ENCODE measurements at places on chromosomes 12 and 14.

GRCh38 chr12:117872546-117873169, 96.1 kb downstream of the KSR2 start:
- H3K27ac ChIP-seq: no peak overlapping the region
- peaks cover 14% of the 10 kb centered on the region for H3K27me3 ChIP-seq
- H3K36me3 ChIP-seq: no peaks in the 10 kb centered on the region
- no peak for DNase-seq
- H3K4me1 ChIP-seq: no peaks in the 10 kb centered on the region

DNA sequence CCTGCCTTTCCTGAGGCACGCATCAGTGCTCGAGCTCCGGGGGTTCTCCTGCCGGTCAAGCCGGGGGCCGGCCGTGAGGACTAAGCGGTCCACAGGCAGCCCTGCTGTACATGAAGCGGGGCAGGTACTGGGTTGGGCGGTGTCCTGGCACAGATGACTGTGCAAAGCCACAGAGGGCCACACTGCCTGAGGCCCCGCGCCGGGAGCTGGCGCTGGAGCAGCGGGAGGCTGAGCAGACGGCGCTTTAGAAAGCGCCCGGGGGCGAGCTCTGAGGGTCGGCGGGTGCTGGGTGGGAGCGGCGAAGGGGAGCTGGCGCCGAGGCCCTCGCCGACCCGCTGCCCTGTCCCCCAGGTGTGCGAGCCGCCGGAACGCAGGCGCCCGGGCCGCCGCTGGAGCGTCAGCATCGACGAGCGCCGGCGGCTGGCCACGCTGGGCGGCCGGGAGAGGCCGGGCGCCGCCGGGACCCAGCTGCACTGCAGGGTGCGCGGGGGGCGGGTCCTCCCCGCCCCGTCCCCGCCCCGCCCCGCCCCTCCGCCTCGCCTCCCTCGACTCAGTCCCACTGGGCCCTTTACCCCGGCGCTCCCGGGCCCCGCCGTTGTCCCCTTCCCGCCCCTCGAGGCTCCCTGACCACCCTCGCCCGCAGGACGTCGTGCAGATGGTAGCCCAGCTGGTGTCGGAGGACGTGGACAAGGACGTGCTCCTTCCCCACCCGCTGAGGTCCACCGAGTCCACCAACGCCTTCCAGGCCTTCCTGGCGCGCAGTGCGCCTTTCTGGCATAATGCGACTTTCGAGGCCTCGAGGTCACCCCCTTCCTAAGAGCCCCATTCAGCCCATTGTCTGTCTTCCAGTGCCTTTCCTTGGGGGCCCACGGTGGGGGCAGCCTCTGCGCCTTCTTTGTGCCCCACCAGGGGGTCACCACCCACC, 8.3 kb upstream of the MTA1 start:
- peak overlapping the region; percentile 17 for H3K4me3 ChIP-seq
- H3K27ac ChIP-seq: no peak overlapping the region

- no peak for DNase-seq
- no peaks in the 10 kb centered on the region for H3K4me1 ChIP-seq
- H3K27ac ChIP-seq: no peak overlapping the region
- no peaks in the 10 kb centered on the region for H3K27me3 ChIP-seq
- no peaks in the 10 kb centered on the region for H3K36me3 ChIP-seq
Observed at GRCh38 chr12:94172031-94172430, 23.7 kb downstream of the PLXNC1 start.

DNA sequence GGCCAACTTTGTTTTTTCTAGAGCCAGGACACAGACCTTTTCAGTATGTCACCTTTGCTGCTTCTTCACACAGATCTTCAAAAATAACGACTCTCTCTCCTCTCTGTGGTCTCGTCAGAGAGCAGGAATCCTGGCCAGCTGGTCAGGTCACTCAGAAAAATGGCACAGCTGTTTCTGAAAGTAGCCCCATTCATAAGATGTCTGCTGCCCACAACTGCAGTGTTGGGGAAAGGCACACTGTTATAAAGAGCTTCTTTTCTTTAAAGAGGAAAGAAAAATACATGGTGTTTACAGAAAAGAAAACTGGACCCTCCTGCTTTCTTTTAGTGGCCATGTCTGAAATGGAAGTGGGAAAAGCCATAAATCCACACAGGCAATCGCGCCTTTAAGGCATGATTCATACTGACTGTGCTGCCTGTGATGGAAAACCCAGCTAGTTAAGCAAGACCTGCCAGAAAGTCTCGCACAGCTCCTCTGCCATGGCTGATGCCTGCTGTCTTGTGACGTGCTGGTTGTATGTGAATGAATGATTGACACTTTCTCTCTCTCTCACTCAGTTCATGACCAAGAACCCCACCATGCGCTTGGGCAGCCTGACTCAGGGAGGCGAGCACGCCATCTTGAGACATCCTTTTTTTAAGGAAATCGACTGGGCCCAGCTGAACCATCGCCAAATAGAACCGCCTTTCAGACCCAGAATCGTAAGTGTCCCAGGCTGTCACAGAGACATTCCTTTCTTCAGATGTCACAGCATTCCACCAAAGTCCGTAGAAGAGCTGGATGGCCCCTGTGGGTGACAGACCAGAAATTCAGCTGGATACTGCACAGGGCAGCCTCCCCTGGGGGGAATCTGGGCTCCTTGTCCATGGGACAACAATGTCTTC, 147.9 kb upstream of the HIF1A start:
- peaks cover 50% of the 10 kb centered on the region for H3K4me1 ChIP-seq
- H3K27me3 ChIP-seq: no peaks in the 10 kb centered on the region
- DNase-seq: peak; percentile 61
- H3K36me3 ChIP-seq: no peaks in the 10 kb centered on the region
- no peak overlapping the region for H3K4me3 ChIP-seq

- H3K27me3 ChIP-seq: no peaks in the 10 kb centered on the region
- no peaks in the 10 kb centered on the region for H3K36me3 ChIP-seq
- peak; percentile 92 for DNase-seq
- H3K4me1 ChIP-seq: peaks cover 4% of the 10 kb centered on the region
Observed at GRCh38 chr12:106303202-106303820, 778 bp downstream of the TCP11L2 start.

DNA sequence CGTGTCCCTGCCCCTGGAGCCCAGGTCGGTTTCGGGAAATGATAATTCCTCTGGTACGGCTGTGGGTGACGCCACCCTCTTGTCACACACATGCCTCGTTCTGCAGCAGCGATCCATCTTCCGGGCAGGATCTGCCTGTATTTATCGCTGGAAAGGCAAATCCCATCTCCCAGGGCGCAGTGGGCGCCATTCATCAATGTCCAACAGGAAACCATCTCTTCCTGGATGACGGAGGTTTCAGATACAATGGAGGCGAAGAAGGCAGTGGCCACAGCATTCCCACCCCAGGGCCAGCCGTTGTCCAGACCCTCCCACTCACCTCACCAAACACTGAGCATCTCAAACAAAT, 74.2 kb downstream of the NOC4L start:
- H3K4me3 ChIP-seq: no peak overlapping the region
- peaks cover 44% of the 10 kb centered on the region for H3K27me3 ChIP-seq
- no peak for DNase-seq
- H3K4me1 ChIP-seq: no peaks in the 10 kb centered on the region
- H3K27ac ChIP-seq: no peak overlapping the region
- H3K36me3 ChIP-seq: no peaks in the 10 kb centered on the region

GRCh38 chr12:32644431-32644830, 34.7 kb upstream of the DNM1L start:
- H3K27me3 ChIP-seq: no peaks in the 10 kb centered on the region
- H3K4me1 ChIP-seq: peaks cover 5% of the 10 kb centered on the region
- H3K4me3 ChIP-seq: no peak overlapping the region
- H3K27ac ChIP-seq: no peak overlapping the region
- H3K36me3 ChIP-seq: peaks cover 26% of the 10 kb centered on the region

GRCh38 chr14:50087341-50088116, 28.8 kb downstream of the VCPKMT start:
- H3K27ac ChIP-seq: no peak overlapping the region
- no peak for DNase-seq
- H3K36me3 ChIP-seq: no peaks in the 10 kb centered on the region
- no peaks in the 10 kb centered on the region for H3K4me1 ChIP-seq

DNA sequence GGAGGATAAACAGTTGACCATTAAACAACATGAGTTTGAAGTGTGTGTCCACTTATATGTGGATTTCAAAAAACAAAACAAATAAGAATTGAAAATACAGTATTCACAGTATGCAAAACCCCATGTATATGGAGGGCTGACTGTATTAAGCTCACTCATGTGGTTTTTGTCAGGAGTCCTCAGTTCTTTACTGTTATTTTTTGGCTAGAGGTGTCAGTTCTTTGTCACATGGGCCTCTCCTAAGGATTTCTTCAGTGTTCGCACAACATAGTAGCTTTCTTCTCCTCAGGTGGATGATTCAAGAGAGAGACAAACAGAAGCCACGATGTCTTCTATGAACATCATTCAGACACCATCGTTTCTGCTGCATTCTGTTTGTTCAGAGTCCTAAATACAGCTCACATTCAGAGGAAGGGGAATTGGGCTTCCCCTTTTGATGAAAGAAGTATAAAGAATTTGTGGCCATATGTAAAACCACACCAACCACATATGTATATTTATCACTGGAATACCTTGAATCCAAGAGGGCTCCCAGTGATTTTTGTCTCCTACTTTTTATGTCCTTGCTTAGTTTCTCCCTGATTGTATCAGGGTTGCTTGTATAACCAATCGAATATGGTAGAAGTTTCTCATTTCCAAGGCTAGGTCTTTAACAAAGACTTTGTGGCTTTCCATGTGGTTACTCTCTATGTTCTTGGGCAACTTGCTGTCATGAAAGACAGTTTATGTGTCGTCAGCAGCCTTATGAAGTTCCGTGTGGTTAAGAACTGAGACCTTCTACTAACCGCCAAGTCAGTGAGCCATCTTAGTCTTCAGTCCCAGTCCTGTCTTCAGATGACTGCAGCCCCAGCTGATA, 18.9 kb downstream of the MNAT1 start:
- DNase-seq: no peak
- no peaks in the 10 kb centered on the region for H3K27me3 ChIP-seq
- no peak overlapping the region for H3K27ac ChIP-seq
- H3K4me3 ChIP-seq: no peak overlapping the region
